ENCODE measurements at places on chromosomes 4 and X.

GRCh38 chr4:96228463-96228862 is 388.6 kb downstream of the PDHA2 start:
- DNase-seq = no peak

DNA sequence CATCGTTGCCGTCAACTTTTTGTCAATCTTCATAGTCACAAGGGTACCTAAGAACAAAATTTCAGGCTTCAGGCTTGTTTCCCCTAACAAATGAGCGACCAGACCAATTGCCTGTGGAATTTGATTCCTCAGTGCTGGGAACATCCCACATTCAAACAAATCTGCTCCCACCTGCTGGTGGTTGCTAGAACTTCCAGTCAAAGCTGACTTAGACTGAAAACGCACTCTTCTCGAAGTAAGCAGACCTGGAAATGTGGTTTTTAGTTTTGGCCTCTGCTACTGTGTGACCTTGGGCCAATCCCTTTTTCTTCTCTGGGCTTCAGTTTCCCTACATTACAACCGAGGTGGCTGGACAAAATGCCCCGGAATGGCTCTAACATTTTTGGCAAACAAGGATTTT is 1.8 kb upstream of the GABRQ start:
- no peak for DNase-seq

DNA sequence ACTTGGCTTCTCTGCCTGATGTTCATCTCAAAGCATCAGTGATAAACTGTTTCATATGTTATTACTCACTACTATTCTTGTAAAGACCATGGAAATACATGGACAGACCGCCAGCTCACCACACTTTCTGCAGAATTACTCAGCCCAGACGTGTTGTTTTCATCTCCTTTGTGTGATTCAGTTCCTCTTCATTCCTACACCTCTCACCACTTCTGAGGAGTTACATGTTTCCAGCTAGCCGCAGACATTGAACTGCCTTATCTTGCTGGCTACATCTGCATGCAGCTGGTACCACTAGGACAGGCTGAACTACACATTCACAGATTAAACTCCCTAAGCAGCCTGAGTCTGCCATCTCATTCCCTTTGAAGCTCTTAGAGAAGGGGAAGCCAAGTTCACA is 443.2 kb upstream of the FGF16 start:
- DNase-seq = no peak

DNA sequence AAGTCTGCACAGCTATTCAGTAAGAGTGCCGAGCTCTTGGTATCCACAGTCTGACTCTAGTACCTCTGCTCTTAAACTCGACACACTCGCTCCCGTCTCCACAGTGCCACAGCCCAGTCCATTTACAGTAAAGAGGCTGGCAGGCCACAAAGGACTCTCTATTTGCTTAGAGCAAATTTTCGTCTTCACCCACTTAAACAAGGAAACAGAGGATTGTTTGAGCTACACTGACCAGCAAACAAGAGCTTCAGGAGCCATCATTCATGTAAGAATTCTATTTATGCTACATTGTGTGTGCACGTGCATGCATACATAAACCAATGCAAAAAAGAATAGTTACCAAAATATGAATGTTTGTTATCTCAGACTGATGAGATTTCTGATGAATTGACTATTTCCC is 290.2 kb downstream of the USP46 start:
- no peak for DNase-seq

- no peak for DNase-seq
These were observed 323.6 kb downstream of the SLITRK2 start for GRCh38 chrX:146141221-146141620.

DNA sequence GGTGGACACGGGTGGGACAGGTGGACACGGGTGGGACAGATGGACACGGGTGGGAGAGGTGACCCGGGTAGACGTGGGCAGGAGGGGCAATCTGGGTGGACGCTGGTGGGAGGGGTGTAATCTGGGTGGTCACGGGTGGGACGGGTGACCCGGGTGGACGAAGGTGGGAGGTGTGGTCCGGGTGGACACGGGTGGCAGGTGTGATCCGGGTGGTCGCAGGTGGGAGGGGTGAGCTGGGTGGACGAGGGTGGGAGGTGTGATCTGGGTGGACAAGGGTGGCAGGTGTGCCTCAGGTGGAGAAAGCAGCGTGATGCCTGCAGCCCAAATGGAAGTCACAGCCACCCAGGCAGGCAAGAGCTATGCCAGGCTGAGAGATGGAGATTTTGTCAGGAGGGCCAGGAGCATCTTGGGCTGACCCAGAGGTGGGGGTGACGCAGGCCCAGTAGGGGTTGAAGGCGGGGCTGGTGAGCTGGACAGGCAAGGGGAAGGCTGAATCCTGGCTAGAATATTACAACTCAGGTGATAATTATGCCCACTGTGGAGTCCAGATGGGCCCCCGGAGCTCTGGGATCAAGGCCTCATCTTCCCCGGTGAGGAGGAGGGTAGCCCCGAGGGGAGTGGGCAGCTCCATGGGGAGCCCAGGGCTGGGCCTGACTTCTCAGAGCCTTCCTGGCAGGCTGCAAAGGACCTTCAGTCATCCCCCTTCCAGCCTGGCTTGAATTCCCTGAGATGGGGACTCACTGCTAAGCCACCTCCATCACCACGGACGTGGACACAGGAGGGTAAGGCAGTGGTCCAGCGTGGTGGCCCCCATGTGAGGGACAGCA is 100.0 kb downstream of the ADRA2C start:
- DNase-seq = no peak
